A549 treated with CpdA at 1 μM for 4 hours (cell line): ENCODE measurements at places on chromosomes 6 and 20. TPM values are rescaled to one million over a fixed set of nuclear protein-coding genes. Genes with fewer than 3 reads are reported as not detected.

MAP7 gene
- 32.5 to 40.0 TPM (median 38.8 TPM) in 5 replicates for total RNA-seq

SPATA2 gene
- 8.0 to 9.6 TPM (median 8.3 TPM) in 5 replicates for total RNA-seq

BANF2 gene
- total RNA-seq = not detected in 5 replicates

ISM1 gene
- total RNA-seq = 0.10 to 0.64 TPM (median 0.42 TPM) in 5 replicates

TOX2 gene
- 7.8 to 10.3 TPM (median 10.0 TPM) in 5 replicates for total RNA-seq

CALHM4 gene
- total RNA-seq = not detected in 5 replicates

SLC16A10 gene
- total RNA-seq = 0.18 to 0.52 TPM (median 0.33 TPM) in 5 replicates

GRM1 gene
- total RNA-seq = 0.02 to 0.08 TPM (median 0.03 TPM) in 3 of 5 replicates, not detected in the others

TAGAP gene
- total RNA-seq = not detected in 5 replicates

PSMB9 gene
- 15.7 to 22.6 TPM (median 17.9 TPM) in 5 replicates for total RNA-seq

GDAP1L1 gene
- 0.16 TPM in 1 of 5 replicates, not detected in the others for total RNA-seq

ZC2HC1B gene
- total RNA-seq = not detected in 5 replicates

FBXO9 gene
- 34.5 to 41.4 TPM (median 38.2 TPM) in 5 replicates for total RNA-seq

OR12D2 gene
- not detected in 5 replicates for total RNA-seq

SLC35D3 gene
- 0.06 to 0.15 TPM (median 0.06 TPM) in 4 of 5 replicates, not detected in the other for total RNA-seq

SOX18 gene
- 0.58 to 2.3 TPM (median 2.2 TPM) in 5 replicates for total RNA-seq

PSORS1C2 gene
- not detected in 5 replicates for total RNA-seq

PHACTR3 gene
- not detected in 5 replicates for total RNA-seq

VPS16 gene
- total RNA-seq = 27.4 to 36.9 TPM (median 31.6 TPM) in 5 replicates

NOX3 gene
- total RNA-seq = not detected in 5 replicates

BFSP1 gene
- 4.2 to 5.0 TPM (median 4.6 TPM) in 5 replicates for total RNA-seq

FAM83C gene
- total RNA-seq = 0.03 to 0.06 TPM (median 0.05 TPM) in 3 of 5 replicates, not detected in the others

HLA-DQB1 gene
- not detected in 5 replicates for total RNA-seq

FOXA2 gene
- total RNA-seq = 12.1 to 20.9 TPM (median 18.2 TPM) in 5 replicates

ACOT13 gene
- 17.1 to 32.8 TPM (median 27.9 TPM) in 5 replicates for total RNA-seq

FABP7 gene
- not detected in 5 replicates for total RNA-seq

LY6G6C gene
- total RNA-seq = 0.11 TPM in 1 of 5 replicates, not detected in the others

BLCAP gene
- 45.1 to 54.5 TPM (median 47.8 TPM) in 5 replicates for total RNA-seq

PPT2 gene
- total RNA-seq = 8.1 to 10.0 TPM (median 9.0 TPM) in 5 replicates

CD83 gene
- total RNA-seq = 2.1 to 2.7 TPM (median 2.5 TPM) in 5 replicates

CRISP2 gene
- total RNA-seq = not detected in 5 replicates

CCN2 gene
- total RNA-seq = 19.2 to 27.8 TPM (median 21.9 TPM) in 5 replicates

BHLHE23 gene
- not detected in 5 replicates for total RNA-seq

MGME1 gene
- total RNA-seq = 44.5 to 47.3 TPM (median 45.9 TPM) in 5 replicates

TMEM74B gene
- 2.6 to 4.4 TPM (median 4.1 TPM) in 5 replicates for total RNA-seq

RIMS4 gene
- 1.0 to 1.7 TPM (median 1.6 TPM) in 5 replicates for total RNA-seq

BACH2 gene
- 0.26 to 0.58 TPM (median 0.38 TPM) in 5 replicates for total RNA-seq

SMOC2 gene
- total RNA-seq = not detected in 5 replicates

SALL4 gene
- 1.3 to 2.3 TPM (median 1.8 TPM) in 5 replicates for total RNA-seq

HLA-DOA gene
- total RNA-seq = not detected in 5 replicates

SNX3 gene
- 71.3 to 115 TPM (median 112 TPM) in 5 replicates for total RNA-seq

OTOR gene
- total RNA-seq = not detected in 5 replicates

RNF39 gene
- total RNA-seq = 0.03 TPM in 1 of 5 replicates, not detected in the others

FAM229B gene
- total RNA-seq = 6.0 to 10.1 TPM (median 9.3 TPM) in 5 replicates

ECT2L gene
- not detected in 5 replicates for total RNA-seq

SH3BGRL2 gene
- total RNA-seq = 0.27 to 0.35 TPM (median 0.31 TPM) in 5 replicates

CD40 gene
- 3.9 to 4.9 TPM (median 4.5 TPM) in 5 replicates for total RNA-seq

KCNK5 gene
- total RNA-seq = 0.99 to 1.4 TPM (median 1.2 TPM) in 5 replicates

TTK gene
- 18.4 to 22.5 TPM (median 19.3 TPM) in 5 replicates for total RNA-seq

NCOA5 gene
- total RNA-seq = 19.9 to 25.0 TPM (median 23.0 TPM) in 5 replicates

MAS1 gene
- not detected in 5 replicates for total RNA-seq

BTN1A1 gene
- total RNA-seq = 0.06 TPM in 1 of 5 replicates, not detected in the others

PAK1IP1 gene
- 22.2 to 25.9 TPM (median 22.8 TPM) in 5 replicates for total RNA-seq

TUBE1 gene
- total RNA-seq = 5.7 to 8.5 TPM (median 5.9 TPM) in 5 replicates

ZHX3 gene
- 4.0 to 5.5 TPM (median 4.7 TPM) in 5 replicates for total RNA-seq

PRSS35 gene
- 0.03 to 0.14 TPM (median 0.06 TPM) in 4 of 5 replicates, not detected in the other for total RNA-seq
